ENCODE measurements at places on chromosomes 2 and 18. TPM values are rescaled to one million over a fixed set of nuclear protein-coding genes. Genes with fewer than 3 reads are reported as not detected.

The SAG gene
- total RNA-seq: not detected

The FNDC4 gene
- total RNA-seq: 0.93 TPM

The HOXD8 gene
- total RNA-seq: 2.7 TPM

The OSR1 gene
- 0.73 TPM for total RNA-seq

The COLEC11 gene
- under 0.01 TPM for total RNA-seq

The MSGN1 gene
- total RNA-seq: not detected

The ANKRD30BL gene
- total RNA-seq: not detected

The ATP8B1 gene
- 1.9 TPM for total RNA-seq

The HOXD13 gene
- total RNA-seq: not detected

The SPATS2L gene
- 53.0 TPM for total RNA-seq

The MOGAT1 gene
- total RNA-seq: not detected

Data from melanocyte of skin (primary cell).